ENCODE measurements at places on chromosomes 3 and 15.

GRCh38 chr3:132781922-132782321, 59.7 kb upstream of the NPHP3 start:
- DNase-seq = no peak

- DNase-seq = no peak
Observed at GRCh38 chr15:65048241-65048640, 3.1 kb downstream of the SLC51B start.

GRCh38 chr3:175413926-175414325, 554.8 kb downstream of the NAALADL2 start:
- no peak for DNase-seq

GRCh38 chr15:76517910-76518309, 181.3 kb downstream of the ISL2 start:
- DNase-seq = no peak

GRCh38 chr15:81336568-81336967, 12.6 kb upstream of the STARD5 start:
- peak; percentile 41 for DNase-seq

DNA sequence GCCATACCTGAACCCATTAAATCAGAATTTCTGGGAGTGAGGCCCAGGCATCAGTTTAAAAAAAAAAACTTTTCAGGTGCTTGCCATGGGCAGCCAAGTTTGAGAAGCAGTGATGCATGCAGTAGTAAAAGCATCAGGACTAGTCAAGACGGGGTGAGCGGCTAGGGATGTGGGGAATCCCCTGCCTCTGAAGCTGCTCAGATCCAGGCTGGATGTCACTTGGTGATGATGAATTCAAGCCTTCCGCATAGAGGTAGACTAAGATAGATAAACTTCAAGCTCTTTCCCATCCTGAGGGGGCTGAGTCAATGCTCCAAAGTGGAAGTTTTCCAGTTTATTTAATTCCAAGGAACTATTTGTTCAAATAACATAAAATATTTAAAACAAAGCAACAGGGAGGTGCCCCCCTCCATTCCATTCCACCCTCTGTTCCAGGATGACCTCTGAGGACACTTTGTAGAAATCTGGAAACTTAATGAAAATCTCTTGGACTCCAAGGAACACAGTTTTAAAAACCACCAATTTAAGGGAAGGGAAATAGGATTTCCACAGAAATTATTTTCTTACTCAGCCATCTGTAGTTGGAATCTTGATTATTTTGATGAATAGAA, 100.4 kb upstream of the NR2E3 start:
- DNase-seq = no peak
